CD4-positive, alpha-beta memory T cell (primary cell): ENCODE measurements at places on chromosomes 1 and 21.

- peaks cover 17% of the 10 kb centered on the region for H3K4me1 ChIP-seq
- no peak overlapping the region for H3K27ac ChIP-seq
- H3K4me3 ChIP-seq: no peak overlapping the region
- H3K36me3 ChIP-seq: no peaks in the 10 kb centered on the region
These were observed 66.6 kb downstream of the BCAR3 start for GRCh38 chr1:93614986-93615581.

GRCh38 chr1:23601968-23602876 is 42.9 kb upstream of the ID3 start:
- peaks cover 87% of the 10 kb centered on the region for H3K4me1 ChIP-seq
- no peaks in the 10 kb centered on the region for H3K36me3 ChIP-seq
- no peak for DNase-seq

- H3K4me1 ChIP-seq: peaks cover 45% of the 10 kb centered on the region
- no peak for DNase-seq
These were observed 5.6 kb downstream of the LHX4 start for GRCh38 chr1:180235502-180236239.

DNA sequence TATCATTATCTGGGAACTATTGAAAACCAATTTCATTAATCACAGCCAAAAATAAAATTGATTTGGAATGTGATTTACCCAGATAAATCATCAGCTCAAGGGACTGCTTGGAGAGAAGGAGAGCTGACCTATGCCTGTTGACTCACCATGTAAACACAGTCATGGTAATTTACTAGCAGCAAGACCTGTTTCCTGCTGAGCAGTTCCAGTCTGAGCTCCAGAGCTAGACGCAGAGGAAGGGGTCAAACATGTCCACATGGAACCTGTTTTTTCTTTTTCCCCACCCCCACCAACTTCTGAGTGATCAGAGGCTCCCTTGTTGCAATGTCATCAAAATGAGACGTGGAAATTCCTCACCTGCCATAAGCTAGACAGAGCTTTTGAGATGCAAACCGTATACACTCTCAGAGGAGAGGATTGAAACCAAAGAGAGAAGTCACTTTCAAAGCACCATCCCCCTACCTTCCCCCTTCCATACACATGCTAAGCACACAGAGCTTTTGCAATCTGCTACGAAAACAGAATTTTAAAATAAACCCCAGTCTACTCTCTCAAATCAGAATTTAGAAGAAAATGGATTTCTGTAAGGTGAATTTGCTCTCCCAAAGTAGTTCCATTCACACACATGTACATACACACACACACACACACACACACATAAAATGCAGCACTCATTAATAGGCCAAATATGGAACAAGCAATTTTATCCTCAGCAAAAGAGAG is 55.9 kb upstream of the PTGFRN start:
- no peak overlapping the region for H3K27ac ChIP-seq
- no peaks in the 10 kb centered on the region for H3K36me3 ChIP-seq
- H3K27me3 ChIP-seq: no peaks in the 10 kb centered on the region
- H3K4me1 ChIP-seq: peaks cover 4% of the 10 kb centered on the region
- no peak for DNase-seq

- no peaks in the 10 kb centered on the region for H3K36me3 ChIP-seq
- H3K4me1 ChIP-seq: no peaks in the 10 kb centered on the region
- H3K4me3 ChIP-seq: no peak overlapping the region
- no peaks in the 10 kb centered on the region for H3K27me3 ChIP-seq
- H3K27ac ChIP-seq: no peak overlapping the region
These were observed 14.7 kb downstream of the NAV1 start for GRCh38 chr1:201553496-201554189.

DNA sequence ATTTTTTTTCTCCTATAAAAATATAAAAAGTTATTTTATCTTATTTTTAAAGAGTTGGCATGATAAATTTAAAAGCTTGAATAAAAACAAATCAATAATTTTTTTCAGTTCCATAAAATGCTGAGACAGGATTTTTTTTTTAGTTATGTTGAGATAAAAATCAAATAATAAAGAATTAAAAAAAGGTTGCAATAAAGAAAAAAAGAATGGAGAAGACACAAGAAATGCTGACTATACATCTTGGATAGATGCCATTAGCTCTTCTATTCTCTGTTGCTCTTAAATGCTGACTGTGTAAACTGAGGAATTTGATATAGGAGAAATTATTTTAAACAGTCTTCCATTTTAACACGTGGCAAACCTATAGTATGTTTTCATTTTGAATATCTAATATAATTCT is 2298.5 kb downstream of the MRPL39 start:
- no peaks in the 10 kb centered on the region for H3K36me3 ChIP-seq
- H3K27me3 ChIP-seq: no peaks in the 10 kb centered on the region
- H3K27ac ChIP-seq: no peak overlapping the region
- no peak overlapping the region for H3K4me3 ChIP-seq
- DNase-seq: no peak

DNA sequence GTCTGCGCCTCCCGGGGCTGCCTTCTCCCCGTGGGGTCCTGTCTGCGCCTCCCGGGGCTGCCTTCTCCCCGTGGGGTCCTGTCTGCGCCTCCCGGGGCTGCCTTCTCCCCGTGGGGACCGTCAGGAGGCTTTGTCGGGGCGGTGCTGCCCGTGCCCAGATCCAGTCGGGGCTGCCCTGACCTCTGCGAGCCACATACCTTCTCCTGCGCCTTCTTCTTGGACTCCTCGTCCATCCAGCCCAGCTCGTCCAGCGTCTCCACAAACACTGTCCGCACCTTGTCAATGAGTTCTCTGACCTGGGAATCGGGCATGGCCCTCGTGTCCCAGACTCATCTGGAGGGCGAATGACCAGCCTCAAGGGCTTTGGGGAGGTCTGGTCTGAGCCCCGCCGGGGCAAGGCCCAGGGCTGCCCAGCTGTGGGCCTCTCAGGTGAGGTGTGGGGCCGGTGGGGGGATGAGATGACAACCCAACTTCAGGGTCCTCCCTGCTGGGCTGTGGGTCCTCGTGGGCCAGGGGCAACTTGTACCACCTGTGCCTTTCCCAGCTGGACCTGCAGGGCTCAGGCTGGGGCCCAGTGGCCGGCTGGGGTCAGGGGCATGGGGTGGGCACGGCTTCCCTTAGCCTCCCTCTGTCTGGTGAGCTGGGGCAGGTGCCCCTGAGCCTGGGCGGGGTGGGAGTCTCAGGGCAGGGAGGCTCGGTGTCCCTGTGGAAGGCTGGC is 9.4 kb downstream of the PRXL2B start:
- no peaks in the 10 kb centered on the region for H3K27me3 ChIP-seq
- no peak overlapping the region for H3K4me3 ChIP-seq
- no peaks in the 10 kb centered on the region for H3K36me3 ChIP-seq
- H3K27ac ChIP-seq: no peak overlapping the region

- H3K27me3 ChIP-seq: no peaks in the 10 kb centered on the region
- no peak for DNase-seq
- no peak overlapping the region for H3K27ac ChIP-seq
- H3K4me3 ChIP-seq: no peak overlapping the region
These were observed 145.6 kb downstream of the ZZZ3 start for GRCh38 chr1:77536813-77537212.

GRCh38 chr1:238647877-238648276 is 738.5 kb upstream of the CHRM3 start:
- H3K27me3 ChIP-seq: no peaks in the 10 kb centered on the region
- H3K4me3 ChIP-seq: no peak overlapping the region
- H3K27ac ChIP-seq: no peak overlapping the region
- no peaks in the 10 kb centered on the region for H3K4me1 ChIP-seq
- no peak for DNase-seq

- peak; percentile 15 for DNase-seq
- H3K4me3 ChIP-seq: peak overlapping the region; percentile 94
- H3K4me1 ChIP-seq: peaks cover 88% of the 10 kb centered on the region
- no peaks in the 10 kb centered on the region for H3K27me3 ChIP-seq
- H3K36me3 ChIP-seq: peaks cover 7% of the 10 kb centered on the region
These were observed 2.0 kb downstream of the RCSD1 start for GRCh38 chr1:167631936-167632614.
